HFFc6 (cell line): ENCODE measurements at places on chromosomes 5 and 9.

DNA sequence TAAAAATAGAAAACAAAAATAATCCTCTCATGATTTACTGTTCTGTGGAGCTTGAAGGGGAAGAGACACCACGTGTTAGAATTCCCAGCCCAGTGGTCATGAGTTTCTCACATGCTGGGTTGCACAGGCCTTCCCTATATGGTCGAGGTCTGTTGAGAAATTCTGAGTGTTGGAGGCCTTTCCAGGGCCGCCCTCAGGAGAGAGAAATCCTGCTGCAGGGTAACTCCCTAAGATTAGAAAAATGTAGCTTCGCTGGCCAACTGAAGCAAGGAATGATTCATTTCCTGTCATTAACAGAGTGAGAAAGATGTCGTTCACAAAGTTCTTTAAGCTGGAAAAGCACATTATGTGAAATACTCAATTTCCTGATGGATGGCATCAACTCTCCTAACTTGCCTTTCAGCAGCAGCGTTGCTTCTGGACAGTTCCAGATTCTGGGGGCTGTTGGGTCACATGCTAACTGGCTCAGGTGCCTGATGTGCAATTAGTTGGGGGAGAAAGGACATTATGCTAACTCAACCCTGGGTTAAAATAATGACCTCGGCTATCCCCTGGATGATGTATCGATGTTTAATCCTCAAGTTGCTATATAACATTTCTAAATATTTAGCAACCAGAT, 104.8 kb upstream of the CD180 start:
- peak; percentile 82 for DNase-seq

GRCh38 chr5:114789773-114790402, 379.8 kb downstream of the TRIM36 start:
- peak; percentile 6 for DNase-seq

GRCh38 chr9:97501972-97502221, 431 bp downstream of the TMOD1 start:
- no peak for DNase-seq

DNA sequence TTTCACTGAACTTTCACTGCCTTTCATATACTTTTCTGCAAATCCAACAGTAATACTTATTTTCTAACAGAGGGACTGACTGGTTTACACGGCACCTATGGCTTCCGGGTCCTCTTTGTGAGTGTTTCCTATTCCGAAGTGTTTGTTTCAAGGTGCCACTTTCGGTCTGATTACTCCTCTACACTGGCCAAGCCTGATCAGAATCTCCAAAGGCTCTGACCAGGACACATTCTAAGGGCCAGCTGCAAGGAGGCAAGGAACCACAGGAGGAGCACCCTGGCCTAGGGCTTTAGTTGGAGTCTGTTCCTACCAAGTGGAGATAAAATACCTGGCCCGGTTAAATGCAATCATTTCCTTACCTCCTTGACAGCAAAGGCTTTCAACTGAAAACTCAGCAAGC, 132.1 kb downstream of the GLIS3 start:
- no peak for DNase-seq

GRCh38 chr9:2630158-2630557, 8.6 kb downstream of the VLDLR start:
- DNase-seq = no peak

- peak; percentile 60 for DNase-seq
These were observed 76.9 kb upstream of the IL17B start for GRCh38 chr5:149455889-149456409.

- no peak for DNase-seq
These were observed 18.6 kb upstream of the ALDH1A1 start for GRCh38 chr9:72971411-72971810.

- peak; percentile 66 for DNase-seq
These were observed 134.4 kb downstream of the AOPEP start for GRCh38 chr9:94860678-94861588.

GRCh38 chr9:98888801-98889421, 54.8 kb upstream of the COL15A1 start:
- DNase-seq = no peak

GRCh38 chr5:12141496-12141895, 237.2 kb upstream of the CTNND2 start:
- no peak for DNase-seq

GRCh38 chr9:3263698-3264097, 262.1 kb downstream of the RFX3 start:
- DNase-seq = no peak

DNA sequence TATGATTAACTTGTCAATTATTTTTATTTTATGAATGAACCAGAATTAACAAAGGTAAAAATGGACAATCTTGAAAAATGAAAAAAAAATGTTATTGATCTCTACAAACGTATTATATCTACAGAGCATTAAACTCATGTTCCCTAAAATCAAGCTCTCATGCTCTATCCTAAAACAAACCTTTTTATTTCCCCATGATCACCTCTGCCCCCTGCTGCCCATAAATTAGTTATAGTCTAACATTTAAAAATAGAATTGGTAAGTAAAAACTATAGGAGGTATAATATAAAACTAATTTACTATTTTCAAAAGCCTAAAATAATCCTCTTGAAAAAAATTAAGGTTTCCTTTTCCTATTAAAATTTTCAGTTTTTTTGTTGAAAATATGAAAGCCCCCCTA, 168.0 kb upstream of the POU5F2 start:
- no peak for DNase-seq

GRCh38 chr5:133112026-133112660, 60.3 kb downstream of the HSPA4 start:
- DNase-seq = no peak

GRCh38 chr9:801399-802071, 40.0 kb upstream of the DMRT1 start:
- DNase-seq = peak; percentile 35

DNA sequence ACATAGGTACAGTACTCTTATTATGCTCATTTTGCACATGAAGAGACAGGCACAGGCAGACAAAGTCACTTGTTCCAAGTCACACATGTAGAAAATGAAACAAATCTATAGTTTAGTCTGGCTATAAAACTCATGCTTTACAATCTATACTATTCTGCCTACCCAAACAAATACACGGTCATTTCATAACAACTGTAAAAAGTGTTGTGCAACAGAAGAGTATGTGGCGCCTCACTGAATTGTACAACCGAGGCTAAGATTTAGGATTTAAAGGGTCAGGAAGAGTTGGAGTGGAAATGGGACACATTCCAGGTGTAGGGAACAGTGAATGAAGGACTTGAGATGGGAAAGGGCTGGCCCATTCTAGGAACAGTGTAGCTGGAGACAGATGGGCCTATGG, 82.9 kb upstream of the TRIO start:
- DNase-seq = no peak

DNA sequence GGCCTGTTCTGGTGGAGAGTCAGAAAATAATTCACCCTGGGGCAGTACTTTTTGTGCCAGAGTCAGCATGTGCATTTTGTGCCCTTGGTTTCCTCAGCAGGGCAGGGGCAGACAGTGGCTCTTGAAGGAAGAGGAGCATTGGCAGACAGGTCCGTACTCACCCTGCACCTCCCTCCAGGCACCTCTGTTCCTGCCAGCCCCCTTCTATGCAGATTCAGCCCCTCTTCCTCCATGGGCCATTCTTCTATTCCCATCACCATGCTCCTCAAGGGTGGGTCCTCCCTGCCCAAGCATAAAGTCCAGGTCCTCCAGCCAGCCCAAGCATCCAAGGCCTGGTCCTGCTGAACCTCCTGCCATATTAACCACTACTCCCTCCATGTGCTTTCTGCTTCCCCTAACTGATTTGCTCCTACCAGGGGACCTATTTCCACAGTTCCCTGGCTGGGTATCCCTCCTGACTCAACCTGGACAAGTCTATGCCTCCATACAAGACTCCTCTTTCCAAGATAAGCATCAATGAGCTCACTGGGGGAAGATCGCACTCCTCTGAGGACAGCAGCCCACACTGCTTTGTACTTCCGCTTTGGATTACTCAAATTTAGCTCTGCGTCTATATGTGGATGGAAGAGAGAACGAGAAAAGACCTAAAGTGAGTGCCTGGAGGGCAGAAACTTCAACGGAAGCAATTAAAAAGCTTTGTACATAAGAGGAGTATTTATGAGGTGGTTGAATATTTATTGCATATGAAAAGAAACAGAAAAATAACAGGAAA, 9.3 kb upstream of the ACSL6 start:
- DNase-seq = peak; percentile 38

DNA sequence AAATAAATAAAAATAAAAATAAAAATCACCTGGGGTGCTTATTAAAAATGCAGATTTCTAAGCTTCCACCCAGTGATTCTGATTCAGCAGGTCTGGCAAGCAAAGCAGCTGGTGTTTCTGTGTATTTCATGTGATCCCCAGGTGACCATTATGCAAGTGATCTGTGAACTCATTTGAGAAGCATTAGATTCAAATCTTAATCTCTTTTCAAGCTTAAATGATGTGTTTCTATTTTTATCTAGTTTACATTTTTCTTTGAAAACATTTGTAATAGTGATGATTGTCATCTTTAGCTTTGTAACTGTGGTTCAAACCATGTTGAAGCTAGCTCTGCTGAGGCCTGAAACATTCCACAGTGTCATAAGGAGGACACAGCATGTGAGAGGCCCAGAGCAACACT, 804.8 kb upstream of the ZNF608 start:
- DNase-seq = no peak

GRCh38 chr9:112755016-112755427, 4.5 kb downstream of the SNX30 start:
- DNase-seq = no peak

DNA sequence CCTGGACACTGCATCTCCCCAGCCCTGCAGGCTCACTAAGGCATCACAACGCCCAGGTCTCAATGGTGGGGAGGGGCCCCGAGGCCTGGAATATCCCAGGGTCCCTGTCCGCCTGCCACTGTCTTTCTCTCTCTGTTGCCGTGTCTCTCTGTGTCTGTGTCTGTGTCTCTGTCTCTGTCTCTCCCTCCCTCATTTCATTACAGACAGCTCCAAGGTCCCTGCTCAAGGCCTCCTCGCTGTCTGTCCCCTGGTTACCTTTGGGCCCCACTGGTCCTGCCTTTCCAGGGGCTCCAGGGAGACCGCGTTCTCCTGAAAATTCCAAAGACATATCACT, 3.2 kb downstream of the FCN1 start:
- DNase-seq = no peak

DNA sequence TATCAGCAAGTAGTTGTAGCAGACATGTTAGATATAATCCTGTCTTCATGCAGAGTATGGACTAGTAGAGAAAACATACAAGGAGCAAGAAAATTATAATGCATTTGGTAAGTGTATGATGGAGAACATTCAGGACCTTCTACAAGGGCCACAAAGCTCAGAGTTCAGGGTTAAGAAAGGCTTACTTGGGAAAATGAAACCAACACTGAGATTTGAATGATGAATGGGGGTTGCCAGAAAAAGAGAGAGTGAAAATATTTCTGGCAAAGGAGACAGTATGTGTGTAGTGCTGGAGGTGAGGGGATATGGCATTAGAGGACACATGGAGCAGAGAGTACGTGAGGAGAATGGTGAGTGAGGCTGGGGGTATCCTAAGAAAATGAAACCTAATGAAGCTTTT, 169.8 kb upstream of the STK32A start:
- no peak for DNase-seq

DNA sequence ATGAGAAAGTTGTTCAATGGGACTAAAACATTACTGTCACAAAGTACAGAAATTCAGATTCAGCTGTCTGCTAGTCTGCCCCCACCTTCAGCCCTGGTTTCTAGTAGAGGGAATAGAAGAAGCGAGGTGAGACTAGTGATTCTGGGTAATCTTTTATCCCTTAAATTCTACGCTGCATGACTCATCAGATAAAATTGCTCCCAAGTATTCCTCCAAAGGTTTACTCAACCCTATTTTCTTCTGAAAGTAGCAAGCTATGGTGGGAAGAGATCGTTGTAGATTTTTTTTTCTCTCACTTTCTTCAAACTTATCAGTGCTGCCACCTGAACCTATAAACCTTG, 318.9 kb upstream of the RIOK2 start:
- no peak for DNase-seq

DNA sequence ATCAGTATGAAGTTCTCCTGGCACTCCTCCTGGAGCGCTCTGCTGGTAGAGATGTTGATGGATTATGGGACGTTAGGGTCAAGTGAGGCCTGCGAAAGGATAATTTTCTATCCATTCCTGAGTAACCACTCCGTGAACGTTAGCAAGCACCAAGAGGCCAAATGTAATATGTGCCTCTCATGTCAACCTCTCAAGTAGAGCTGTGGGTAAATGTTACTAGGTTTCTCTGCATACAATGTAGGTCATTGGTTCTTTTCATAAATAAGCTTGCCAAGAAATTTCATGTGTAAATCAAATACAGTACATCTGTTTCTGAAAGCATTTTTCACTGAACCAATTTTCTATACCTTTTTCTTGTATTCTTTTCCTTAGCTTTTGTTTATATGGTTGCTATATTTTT, 126.3 kb downstream of the KDM4C start:
- DNase-seq = no peak

DNA sequence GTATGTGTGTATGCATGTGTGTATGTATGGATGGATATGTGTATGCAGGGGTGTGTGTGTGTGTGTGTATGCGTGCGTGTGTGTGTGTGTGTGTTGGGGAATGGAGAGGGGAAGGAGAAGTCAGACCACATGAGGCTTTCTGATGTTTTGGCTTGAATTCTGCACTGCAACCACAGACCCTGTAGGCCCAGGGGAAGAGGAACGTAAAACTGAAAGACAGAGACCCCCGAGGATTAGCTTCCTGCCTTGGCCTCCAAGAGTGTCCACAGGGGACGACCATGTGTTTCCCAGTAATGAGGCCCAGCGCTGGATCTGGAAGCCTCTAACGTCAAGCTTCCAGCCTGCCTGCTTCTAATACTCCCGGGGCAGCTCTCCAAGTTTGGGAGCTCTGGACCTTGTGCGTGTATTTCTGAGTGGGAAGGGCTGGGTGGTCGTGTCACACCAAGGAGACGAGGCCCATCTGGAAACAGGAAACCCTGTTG, 5.8 kb downstream of the DCANP1 start:
- DNase-seq = no peak

DNA sequence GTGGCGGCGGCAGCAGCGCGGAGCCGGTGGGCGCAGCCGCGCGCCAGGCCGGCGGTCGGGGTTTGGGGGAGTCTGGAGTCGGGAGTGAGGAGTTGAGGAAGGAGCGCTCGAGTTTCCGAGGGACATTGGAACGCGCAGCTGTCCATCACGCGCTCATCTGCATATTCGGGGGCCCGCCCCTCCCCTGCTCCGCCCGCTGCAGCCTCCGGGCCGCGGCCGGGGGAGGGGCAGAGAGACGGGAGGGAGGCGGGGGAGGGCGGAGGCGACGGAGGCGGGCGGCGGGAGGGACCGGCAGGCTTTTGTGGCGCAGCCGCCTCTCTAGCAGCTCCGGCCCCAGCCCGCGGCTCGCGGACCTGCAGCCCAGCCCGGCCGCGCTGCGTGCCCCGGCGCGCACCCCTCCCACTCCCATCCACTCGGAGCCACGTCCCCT, at the start of gene IRX2:
IRX2 (minus strand) TSS at position 86 of the 430 bp plus-strand sequence. CDS start 264 bp downstream, outside the sequence.
- peak; percentile 92 for DNase-seq

DNA sequence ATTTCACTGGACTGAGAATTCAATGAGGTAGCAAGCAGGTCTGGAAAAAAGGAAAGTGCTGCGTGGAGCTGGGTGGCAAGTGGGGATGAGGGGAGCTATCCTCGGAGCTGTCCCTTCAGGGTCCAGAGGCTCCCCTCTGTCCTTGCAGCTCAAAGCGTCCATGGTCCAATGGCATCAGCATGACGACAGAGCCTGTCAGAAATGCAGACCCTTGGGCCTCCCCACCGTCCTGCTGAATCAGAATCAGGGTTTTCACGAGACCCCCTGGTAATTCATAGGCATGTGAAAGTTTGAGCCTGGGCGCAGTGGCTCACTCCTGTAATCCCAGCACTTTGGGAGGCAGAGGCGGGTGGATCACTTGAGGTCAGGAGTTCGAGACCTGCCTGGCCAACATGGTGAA, 5.5 kb downstream of the HIGD2A start:
- no peak for DNase-seq
